CD4-positive, alpha-beta T cell treated with Interleukin-15 for 4 hours (primary cell): ENCODE measurements at places on chromosomes 12 and 14.

- DNase-seq: no peak
These were observed 135.9 kb upstream of the ATP2B1 start for GRCh38 chr12:89844539-89844938.

DNA sequence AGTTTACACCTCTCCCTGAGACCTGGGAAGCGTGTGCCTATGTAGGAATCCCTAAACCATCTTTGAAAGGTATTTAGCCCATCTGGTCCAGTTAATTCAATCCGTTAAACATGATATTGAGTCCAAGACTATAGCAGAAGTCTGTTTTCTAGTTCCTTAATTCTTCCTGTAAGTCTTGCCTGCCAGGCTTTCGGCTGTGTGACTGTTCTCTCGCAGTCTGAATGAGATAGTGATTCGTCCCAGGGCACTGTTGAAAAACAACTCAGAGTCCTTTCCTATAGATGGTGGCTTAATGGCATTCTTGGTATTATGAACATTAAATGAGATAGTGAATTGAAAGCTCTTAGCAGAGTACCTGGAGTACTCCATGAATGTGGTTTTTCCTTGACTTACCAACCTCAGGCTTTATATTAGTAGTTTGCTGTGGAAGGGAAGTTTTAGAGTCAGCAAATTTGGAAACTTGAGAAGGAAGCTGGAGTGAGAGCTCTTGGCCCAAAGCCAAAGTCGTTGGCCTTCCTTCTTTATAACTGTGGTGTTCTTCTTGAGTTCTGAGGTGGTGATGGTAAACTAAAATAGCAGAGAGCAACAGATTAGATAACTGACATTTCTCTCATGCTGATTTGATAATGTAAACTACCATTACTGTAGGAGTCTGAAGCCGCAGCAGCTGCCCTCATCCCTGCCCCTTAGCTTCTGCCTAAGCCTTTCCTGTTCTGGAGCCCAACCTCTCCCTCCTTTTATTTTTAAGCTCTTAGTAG, 76.5 kb downstream of the TGFB3 start:
- DNase-seq: no peak

DNA sequence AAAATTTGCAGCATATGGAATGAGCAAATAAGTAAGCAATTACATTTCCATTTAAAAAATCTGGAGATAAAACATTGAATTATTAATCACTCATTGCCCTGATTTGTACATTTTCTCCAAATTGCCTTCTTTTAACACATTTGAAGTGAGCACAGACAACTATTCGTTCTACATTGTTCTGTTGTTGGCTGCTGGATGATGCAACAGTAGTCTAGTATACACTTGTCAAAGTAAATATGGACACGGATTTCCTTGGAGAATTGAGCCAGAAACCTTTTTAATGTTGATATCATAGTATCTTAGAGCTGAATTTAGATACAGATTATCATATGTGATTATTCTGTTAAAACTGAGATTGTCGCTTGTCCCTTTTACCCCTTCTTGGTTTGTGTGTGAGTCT, 188.2 kb downstream of the FUT8 start:
- DNase-seq: no peak

DNA sequence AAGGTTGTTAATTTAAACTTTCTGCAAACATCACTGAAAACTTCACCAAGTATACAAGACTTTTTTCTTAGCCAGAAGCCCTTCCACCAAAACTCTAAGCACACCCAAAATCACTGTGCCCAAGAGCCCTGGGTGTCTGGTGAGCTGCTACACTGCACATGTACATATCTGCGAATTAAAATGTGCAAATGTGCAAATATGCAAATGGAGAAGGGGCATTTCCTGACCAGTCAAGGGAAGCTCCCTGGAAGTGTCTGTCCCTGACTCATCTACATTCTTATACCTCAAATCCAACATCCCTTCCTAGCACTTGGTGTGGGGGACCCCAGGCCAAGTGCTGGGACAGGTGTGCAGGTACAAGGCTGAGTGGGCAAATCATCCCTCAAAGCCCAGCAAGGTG, 123.7 kb downstream of the PCNX1 start:
- DNase-seq: no peak

DNA sequence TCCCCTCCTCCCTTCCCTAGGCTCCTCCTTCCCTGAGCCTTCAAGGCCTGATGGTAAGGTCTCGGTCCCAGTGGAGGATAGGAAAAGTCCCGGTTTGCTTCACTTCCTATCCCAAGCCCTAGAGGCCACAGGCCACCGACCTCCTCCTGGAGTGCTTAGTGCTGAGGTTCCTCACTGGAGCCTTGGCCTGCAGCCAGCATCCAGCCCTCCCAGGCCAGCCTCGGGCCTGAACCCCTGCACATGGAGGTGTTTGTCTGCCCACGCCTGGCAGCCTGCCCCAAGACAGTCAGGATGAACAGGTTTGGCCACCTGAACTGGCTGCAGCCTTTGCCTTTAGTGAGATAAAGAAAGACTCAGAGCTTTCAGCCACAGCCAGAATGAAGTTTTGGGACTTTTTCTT, 15.8 kb upstream of the KRT7 start:
- no peak for DNase-seq

DNA sequence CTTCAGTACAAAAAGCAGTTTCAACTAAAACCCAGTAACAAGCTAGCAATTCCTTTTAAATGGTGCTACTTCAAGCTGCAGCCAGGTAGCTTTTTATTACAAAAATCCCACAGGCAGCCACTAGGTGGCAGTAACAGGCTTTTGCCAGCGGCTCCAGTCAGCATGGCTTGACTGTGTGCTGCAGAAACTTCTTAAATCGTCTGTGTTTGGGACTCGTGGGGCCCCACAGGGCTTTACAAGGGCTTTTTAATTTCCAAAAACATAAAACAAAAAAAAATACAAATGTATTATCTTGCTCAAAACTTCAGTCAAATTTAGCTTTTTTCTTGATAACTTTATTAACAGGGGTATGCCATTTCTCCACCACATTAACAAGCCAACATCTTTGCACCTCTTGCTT, 3.6 kb upstream of the CLEC4E start:
- DNase-seq: peak; percentile 76

- DNase-seq: no peak
These were observed at the start of gene TUNAR for GRCh38 chr14:95876761-95877538. TUNAR (plus strand) TSS chr14:95876832.

DNA sequence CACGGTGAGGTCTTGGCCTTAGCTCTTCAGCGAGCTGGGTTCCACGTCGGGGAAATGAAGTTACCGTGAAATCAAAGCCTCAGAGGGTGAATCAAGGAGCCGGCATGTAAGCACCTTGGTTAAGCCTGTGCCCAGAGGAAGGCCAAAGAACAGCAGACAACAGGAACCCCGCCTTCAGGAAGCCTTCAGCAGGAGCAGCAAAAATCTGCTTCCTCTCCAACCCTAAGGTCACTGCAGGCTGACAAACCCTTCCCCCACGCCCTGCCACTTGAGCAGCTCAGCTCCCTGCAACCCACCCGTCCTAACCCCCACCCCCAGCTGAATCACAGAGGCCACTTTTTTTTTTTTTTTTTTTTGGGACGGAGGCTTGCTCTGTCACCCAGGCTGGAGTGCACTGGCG, 72.9 kb upstream of the LTA4H start:
- peak; percentile 43 for DNase-seq

DNA sequence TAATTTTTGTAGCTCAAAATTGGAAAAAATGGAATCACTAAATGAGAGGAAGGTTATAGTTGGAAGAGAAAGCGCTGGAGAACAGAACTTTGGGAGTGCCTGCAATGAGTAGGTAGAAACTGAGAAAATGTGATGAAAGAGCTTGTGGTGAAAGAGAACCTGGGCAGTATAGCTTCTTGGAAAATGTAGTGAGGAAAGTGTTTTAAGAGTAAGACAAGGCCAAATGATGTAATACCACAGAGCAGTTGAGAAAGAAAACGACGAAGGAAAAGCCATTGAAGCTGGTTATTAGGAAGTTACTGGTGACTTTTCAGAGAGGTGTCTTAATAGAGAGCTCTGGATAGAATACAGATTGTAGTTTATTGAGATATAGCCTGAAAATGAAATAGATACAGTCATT, 255.3 kb downstream of the AEBP2 start:
- no peak for DNase-seq

DNA sequence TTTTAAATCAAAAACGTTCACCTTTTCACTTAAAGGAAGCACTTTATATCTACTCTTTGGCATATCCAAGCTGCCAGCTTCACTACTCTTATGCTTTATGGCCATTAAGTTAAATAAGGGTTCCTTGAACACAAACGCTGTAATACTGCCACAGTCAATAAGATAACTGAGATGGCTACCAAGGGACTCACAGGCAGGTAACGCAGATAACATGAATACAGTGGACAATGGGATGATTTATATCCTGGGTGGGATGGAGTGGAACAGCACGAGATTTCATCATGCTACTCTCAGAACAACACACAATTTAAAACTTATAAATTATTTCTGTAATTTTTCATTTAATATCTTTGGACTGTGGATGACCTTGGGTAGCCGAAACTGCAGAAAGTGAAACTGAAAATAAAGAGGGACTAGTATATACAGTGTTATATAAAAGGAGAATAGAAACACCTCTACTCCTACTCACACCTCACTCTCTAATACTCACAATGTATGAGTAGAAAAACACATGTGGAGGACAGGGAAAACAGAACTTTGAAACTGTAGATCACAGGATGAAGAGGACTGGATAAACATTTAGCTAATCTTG, 367.3 kb downstream of the C12orf50 start:
- DNase-seq: no peak

- no peak for DNase-seq
These were observed 2.8 kb downstream of the PHB2 start for GRCh38 chr12:6967651-6968100.

DNA sequence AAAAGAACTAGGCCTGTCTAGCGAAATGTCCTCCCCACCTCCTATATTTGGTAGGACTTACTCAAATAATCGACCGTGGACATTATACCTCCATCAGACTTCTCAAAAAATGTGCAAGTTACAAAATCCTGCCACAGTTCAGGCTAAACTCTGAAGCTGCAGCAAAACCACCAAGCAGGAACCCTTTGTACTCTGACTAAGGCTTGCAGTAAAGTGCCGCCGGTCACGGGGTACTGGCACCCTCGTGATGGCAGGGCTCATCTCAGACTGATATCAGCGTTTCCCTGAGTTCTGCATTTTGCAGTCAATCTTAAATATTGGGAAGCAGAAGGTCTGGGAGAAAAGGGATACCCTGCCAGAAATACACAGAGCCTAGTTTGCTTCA, 17.1 kb downstream of the SLC11A2 start:
- DNase-seq: peak; percentile 50

GRCh38 chr14:100891051-100891450, 12.5 kb downstream of the RTL1 start:
- no peak for DNase-seq
